ENCODE measurements at places on chromosomes 4 and X.

GRCh38 chrX:9844936-9845577 lies 58.8 kb downstream of the SHROOM2 start:
- DNase-seq: no peak

GRCh38 chrX:129721414-129721813 lies 17.4 kb upstream of the XPNPEP2 start:
- no peak for DNase-seq

- no peak for DNase-seq
These were observed 27.3 kb downstream of the CT45A1 start for GRCh38 chrX:135740681-135741149.

DNA sequence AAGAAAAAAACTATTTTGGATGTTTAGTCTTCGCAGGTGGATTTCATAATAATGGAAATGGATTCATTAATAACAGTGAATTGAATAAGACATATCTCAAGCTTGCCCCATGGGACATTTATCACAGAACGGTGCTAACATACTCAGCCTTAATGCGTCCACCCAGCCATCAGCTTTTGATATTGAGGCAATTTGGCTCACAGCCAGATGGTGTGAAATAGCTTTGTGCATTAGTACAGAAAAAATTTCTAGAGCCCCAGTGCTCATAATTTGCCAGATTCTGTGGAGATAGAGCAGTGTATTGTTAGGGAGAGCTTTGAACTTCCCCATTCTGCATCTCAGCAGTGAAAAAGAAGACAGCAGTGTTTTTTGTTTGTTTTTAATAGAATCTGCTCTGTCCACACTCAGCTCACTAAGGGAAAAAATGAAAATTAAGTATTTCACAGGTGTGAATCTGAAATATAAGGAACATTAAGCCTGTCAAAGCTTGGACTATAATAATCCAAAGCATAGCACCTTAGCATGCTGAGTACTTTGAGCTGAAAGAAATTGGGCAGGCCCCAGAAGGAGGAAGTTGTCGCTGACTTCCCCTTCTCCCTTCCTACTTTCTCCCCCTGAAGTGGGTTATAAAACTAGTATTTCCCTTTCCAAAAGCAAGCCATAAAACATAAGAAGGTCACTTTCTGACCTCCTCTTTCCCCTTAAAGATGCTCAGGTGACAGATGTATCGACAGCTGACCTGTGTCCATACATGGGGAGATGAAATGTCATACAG lies 295.8 kb downstream of the MAGEB5 start:
- no peak for DNase-seq

DNA sequence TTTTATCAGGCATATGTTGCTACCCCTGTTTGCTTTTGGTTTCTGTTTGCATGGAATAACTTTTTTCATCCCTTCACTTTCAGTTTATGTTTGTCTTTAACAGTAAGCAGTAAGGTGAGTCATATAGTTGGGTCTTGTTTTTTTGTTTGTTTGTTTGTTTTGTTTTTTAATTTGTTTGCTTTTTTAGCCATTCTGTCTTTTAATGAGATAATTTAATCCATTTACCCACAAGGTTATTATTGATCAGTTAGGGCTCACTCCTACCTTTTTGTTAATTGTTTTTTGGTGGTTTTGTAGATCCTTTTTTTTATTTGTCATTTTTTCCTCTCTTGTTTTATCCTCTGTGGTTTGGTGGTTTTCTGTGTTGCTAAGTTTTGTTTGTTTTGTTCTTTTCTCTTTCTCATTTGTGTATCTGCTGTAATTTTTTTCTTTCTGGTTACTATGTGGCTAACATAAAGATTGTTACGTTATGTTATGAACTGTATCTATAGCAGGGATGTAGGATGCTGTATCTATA lies 379.5 kb upstream of the MAD2L1 start:
- no peak for DNase-seq

- no peak for DNase-seq
These were observed 233.6 kb downstream of the ZNF674 start for GRCh38 chrX:46311581-46312120.

- DNase-seq: no peak
These were observed 254.2 kb downstream of the ADAMTS3 start for GRCh38 chr4:72314869-72315268.
